Activated CD4-positive, alpha-beta T cell treated with anti-CD3 and anti-CD28 coated beads for 36 hours (primary cell): ENCODE measurements at places on chromosomes 7 and 10. TPM values are rescaled to one million over a fixed set of nuclear protein-coding genes. Genes with fewer than 3 reads are reported as not detected.
A peak's percentile ranks its signal among the peaks of the same experiment; 100 is the strongest.

GRCh38 chr10:93208717-93209464 is 135.2 kb downstream of the CYP26A1 start:
- no peak for DNase-seq

Gene NEUROG3
- 0.18 TPM for total RNA-seq

Gene GAD2
- total RNA-seq: not detected

GRCh38 chr10:1309617-1310270 is 253.6 kb downstream of the WDR37 start:
- no peak for DNase-seq

- DNase-seq: no peak
Measured at GRCh38 chr7:37570145-37570544, 113.4 kb upstream of the GPR141 start.

DNA sequence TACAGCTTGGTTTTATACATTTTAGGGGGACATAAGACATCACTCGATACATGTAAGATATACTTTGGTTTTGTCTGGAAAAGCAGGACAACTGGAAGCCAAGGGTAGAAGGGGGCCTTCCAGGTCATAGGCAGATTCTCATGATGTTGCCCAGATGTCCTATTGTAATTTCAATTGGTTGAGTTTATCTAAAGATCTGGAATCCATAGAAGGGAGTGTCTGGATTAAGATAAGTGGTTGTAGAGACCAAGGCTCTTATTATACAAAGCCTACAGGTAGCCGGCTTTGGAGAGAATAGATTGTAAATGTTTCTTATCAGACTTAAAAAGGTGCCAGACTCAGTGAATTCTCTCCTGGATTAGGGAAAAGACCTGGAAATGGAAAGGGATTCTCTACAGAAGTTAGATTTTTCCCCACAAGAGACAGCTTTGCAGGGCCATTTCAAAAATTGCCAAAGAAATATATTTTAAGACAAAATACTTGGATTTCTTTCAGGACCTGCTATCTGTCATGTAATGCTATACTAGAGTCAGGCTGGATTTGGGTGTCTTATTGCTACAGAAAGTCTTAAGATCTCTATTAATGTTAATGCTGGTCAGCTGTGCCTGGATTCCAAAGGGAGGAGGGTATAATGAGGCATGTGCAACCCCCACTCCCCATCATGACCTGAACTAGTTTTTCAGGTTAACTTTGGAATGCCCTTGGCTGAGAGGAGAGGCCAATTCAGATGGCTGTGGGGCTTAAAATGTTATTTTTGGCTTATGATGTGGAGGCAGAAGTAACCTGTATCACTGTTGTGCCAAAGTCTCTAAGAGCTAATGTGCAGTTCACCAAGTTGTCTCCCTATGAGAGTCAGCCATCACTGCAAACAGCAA is 511.1 kb upstream of the C7orf33 start:
- DNase-seq: no peak

DNA sequence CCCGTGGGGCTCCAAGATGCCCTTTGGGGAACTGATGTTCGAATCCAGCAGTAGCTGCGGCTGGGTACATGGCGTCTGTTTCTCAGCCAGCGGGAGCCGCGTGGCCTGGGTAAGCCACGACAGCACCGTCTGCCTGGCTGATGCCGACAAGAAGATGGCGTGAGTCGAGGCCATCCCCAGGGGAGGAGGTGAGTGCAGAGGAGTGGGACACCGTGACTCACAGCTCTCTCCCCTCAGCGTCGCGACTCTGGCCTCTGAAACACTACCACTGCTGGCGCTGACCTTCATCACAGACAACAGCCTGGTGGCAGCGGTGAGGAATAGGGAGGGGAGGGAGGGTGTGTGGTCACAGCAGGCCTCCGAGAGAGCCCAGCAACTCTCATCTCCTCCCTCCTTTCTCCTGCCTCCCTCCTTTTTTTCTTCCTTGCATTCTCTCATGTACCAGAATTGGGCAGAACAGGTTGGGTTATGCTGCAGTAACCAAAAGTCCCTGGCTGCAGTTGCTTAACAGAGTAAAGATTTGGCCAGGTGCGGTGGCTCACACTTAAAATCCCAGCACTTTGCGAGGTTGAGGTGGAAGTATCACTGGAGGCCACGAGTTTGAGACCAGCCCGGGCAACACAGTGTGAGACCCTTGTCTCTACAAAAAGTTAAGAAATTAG is 16.5 kb downstream of the ARPC1B start:
- no peak for DNase-seq

GRCh38 chr7:30564243-30564892 is 30.3 kb upstream of the GARS1 start:
- peak; percentile 87 for DNase-seq

GRCh38 chr7:144622745-144623144 is 213.1 kb downstream of the TPK1 start:
- DNase-seq: no peak

Gene CYCS
- 237 TPM for total RNA-seq

- no peak for DNase-seq
Measured at GRCh38 chr10:99368646-99369045, 39.5 kb downstream of the CNNM1 start.

Gene NAT16
- not detected for total RNA-seq

DNA sequence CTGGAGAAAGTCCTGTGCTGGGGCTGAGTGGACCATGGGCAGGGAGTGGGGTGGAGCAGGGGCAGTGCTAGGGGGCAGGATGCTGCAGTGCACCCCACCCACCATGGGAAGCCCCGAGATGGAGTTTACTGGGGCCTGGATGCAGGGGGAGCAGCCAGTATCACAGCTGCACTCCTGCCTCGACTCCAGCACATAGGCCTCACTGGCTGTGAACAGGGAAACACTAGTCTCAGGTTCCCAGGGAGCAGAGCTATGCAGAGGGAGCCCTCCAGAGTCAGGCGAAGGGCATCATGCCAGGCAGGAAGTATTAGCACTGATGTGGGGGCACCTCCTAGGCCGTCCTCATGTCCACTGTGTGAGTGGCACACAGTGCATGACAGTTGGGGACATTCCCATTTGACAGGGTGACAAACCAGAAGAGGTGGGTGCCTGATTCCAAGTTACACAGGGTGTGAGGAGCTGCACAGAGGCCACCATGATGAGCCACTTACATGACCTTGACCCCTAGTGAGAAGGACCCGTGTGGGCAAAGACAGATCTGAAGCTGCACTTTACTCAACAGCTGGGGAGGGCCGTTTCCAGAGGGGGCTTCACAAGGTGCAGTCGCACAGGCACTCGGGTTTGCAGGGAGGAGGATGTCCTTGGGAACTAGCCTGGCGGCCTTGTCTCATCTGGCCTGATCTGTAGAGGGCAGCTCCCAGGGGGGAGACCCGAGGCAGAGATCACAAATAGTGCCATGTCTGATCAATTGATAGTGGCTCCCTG is 69.9 kb upstream of the LRRC4 start:
- no peak for DNase-seq

GRCh38 chr7:42278344-42278743 is 41.3 kb upstream of the GLI3 start:
- no peak for DNase-seq
